COLO829 (cell line): ENCODE measurements at places on chromosomes 7 and 10.
A peak's percentile ranks its signal among the peaks of the same experiment; 100 is the strongest.

- no peak for DNase-seq
Observed at GRCh38 chr7:101673951-101674350, 44.9 kb upstream of the MYL10 start.

GRCh38 chr10:26879744-26880143, 19.0 kb upstream of the ABI1 start:
- peak; percentile 43 for DNase-seq

DNA sequence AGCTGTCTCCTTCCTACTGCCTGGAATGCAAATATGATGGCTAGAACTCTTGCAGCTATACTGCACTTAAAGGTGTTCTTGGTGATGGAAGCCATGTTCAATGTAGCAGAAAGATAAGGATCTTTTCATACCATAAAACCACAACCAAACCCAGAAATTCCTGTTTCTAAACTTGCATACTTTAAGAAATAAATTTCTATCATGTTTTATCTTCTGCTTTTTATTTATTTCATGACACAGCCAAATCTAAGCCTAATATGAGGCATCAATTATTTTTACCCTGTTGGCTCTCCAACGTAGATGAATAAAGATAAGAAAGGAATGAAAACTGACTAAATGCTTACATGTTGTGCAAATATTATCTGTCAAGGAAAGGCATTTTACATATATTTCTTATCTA, 224.1 kb downstream of the DOCK4 start:
- DNase-seq, result no peak

DNA sequence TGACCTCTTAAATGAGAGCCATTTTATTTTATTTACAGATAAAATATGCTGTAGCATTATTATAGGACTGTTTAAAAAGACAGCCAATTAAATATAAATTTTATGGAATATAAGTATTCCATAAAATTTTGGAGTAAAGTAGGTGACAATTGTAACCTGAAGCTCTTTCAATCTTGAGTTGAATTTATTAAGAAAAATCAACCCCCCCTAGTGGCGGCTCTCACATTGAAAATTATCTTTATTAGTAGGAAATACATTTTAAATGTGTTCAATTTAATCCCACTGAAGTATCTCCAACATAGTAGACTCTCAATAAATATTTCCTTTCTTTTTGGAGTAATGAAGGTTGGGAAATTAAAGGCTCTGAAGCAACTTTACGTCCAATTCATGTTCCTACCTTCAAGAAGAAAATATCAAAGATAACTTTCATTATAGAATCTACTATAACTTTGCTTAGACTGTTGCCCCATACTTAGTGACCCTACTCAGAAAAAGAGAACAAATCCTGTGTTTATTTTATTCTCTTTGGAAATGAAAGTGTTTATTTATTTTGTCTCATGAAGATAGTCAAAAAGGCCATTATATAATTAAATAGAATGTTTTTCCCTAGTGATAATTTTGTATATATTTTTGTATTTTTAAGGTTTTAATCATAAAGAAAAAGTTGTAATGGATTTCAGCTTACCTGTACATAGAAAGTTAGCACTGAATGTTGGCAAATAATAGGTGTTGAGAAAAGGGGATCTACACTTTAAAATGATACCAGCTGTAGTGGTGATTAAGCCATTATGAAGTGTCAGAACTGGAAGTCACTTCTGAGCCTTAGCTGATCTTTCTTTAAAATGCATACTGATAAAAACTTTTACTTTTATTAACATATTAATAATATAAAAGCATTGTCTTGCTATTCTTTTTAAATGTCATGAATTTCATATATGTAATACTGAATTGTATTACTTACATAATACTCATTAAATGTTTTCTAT, 3.3 kb downstream of the AHR start:
- no peak for DNase-seq

DNA sequence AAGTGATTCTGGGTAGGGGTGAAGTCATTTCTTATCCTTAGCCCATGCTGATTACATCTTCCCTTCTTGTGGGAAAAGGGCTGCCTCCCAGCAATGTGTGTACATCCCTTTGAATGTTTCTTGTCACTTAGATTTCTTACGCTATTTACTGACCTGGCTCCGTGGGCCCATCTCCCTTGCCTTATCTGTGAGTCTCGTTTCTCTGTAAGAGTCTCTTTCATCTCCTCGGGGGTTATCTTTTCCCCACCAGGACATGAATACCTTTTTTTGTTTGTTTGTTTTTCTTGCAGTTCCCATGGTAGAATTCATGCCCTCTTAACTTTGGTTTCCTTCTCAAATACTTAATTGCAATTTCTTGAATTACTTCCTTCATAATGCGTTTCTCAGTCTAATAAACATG, 107.7 kb downstream of the BAMBI start:
- DNase-seq, result no peak

DNA sequence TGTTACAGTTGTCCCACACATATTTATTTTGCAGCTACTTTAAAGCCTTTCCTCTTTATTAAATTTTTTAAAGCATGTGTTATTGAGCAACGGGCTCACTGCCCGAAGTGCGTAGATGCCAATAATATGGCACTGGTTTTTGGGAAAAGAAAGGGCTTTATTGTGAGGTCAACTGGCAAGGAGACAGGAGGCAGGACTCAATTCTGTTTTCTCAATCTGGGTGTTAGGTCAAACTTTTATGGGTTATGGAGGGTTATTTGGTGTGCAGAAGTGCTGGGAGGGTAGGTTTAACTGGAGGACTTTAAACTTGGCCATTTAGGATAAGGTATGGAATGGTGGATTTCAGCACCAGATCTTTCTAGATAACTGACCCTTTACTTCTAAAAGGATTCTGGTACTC, 183.6 kb downstream of the LRRC4 start:
- DNase-seq, result no peak
